Activated T-helper 2 cell treated with anti-CD3 and anti-CD28 coated beads, Interferon-gamma antibody, Interleukin-2, Interleukin-4, amounts not matched to agents 10 μg/mL and 5 μg/mL and 100 μg/mL, durations not matched to agents 14 hours and 24 hours and 36 hours (primary cell): ENCODE measurements at places on chromosomes 16 and 17. TPM values are rescaled to one million over a fixed set of nuclear protein-coding genes. Genes with fewer than 3 reads are reported as not detected.

KCTD5 gene
- total RNA-seq: 65.5 and 68.5 TPM in 2 replicates

CNTROB gene
- 60.0 and 60.3 TPM in 2 replicates for total RNA-seq

IGFBP4 gene
- 54.6 and 59.3 TPM in 2 replicates for total RNA-seq

HBM gene
- total RNA-seq: not detected in 2 replicates

ZC3H7A gene
- 63.4 and 71.1 TPM in 2 replicates for total RNA-seq

TMEM88 gene
- total RNA-seq: 4.1 and 6.1 TPM in 2 replicates

DNA sequence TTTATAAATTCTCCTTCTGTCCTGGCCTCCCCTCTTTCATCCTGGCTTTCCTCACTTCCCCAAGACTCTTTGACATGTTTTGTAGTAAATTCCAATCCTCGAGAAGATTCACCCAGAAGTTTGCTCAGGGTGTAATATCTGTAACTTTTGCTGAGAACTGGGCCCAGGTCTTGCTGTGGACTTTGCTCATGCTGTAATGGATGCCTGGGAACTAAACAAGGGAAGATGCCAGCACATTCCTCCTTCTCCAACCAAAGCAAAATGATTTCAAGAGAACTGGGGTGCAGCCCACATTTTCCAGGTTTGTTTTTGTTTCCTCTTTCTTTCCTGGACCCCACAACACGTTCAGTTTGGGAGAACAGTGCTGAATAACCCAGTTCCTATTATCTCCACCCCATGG lies 6.6 kb upstream of the SALL1 start:
- H3K4me1 ChIP-seq: no peaks in the 10 kb centered on the region
- peaks cover 49% of the 10 kb centered on the region for H3K27me3 ChIP-seq
- no peak overlapping the region for H3K27ac ChIP-seq
- DNase-seq: no peak

- no peak overlapping the region for H3K4me3 ChIP-seq
- no peaks in the 10 kb centered on the region for H3K27me3 ChIP-seq
- H3K27ac ChIP-seq: no peak overlapping the region
- no peaks in the 10 kb centered on the region for H3K36me3 ChIP-seq
- H3K4me1 ChIP-seq: peaks cover 1% of the 10 kb centered on the region
These were observed 217.2 kb downstream of the SNX29 start for GRCh38 chr16:12193692-12194091.

GRCh38 chr17:3962217-3962964 lies 1.8 kb downstream of the ATP2A3 start:
- no peak for DNase-seq
- peaks cover 15% of the 10 kb centered on the region for H3K36me3 ChIP-seq
- no peaks in the 10 kb centered on the region for H3K27me3 ChIP-seq
- H3K4me1 ChIP-seq: peaks cover 44% of the 10 kb centered on the region
- peak overlapping the region; percentile 86 for H3K4me3 ChIP-seq
- peak overlapping the region; percentile 68 for H3K27ac ChIP-seq

- peaks cover 29% of the 10 kb centered on the region for H3K27me3 ChIP-seq
- DNase-seq: no peak
- H3K4me1 ChIP-seq: peaks cover 6% of the 10 kb centered on the region
- H3K27ac ChIP-seq: no peak overlapping the region
- H3K36me3 ChIP-seq: peaks cover 5% of the 10 kb centered on the region
These were observed 2.1 kb upstream of the NAGS start for GRCh38 chr17:44002141-44002848.

DNA sequence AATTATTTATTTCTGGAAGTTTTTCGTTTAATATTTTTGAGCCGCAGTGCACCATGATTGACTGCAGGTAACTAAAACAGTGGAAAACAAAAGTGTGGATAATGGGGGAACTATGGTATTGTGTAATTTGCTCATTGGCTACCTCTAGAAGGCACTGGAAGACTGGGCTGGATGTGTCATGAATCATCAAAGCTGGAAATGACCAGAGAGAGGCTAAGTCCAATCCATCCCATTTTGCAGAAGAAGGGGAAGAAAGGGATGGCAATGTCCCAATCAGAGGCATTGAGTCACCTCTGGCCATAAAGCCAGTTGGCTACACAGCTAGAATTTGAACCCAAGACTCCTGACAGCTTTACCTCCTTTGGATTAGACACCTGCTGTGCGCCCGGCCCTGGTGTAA lies 29.3 kb downstream of the GLP2R start:
- no peak overlapping the region for H3K4me3 ChIP-seq
- no peak for DNase-seq
- H3K27ac ChIP-seq: no peak overlapping the region
- no peaks in the 10 kb centered on the region for H3K36me3 ChIP-seq
- H3K4me1 ChIP-seq: no peaks in the 10 kb centered on the region

DNA sequence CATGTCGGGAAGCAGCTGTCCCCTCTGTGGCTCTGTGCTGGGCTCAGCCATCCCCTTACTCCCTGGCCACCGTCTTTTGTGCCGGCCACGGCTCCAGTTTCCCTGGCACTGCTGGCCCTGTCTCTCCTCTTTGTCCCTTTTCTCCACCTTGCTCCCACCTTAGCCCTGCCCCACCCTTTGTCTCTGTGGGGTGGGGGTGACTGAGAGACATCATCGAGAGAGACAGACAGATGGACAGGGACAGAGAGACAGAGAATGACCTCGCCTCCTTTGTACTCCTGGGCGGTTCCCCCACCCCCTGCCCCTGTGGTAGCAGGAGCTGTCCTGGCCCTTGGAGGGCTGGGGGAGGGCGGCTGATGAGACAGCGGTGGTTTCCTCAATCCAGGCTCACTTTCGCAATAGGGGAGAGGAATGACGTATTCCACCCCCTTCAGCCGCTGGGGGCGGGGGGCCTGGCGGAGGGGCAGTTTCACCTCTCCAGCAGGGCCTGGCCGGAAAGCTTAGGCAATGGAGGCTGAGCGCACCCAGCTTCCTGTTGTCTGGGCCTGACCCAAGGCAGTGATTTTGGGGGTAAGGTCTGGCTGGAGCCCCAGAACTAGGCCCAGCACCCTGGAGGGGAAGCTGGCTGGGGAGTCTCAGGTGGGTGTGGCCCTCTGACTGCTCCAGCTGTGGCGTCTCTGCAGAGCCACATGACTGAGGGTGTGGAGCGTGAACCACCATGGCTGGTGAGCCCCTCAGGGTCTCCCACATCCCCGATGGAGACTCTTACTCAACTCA lies 7.3 kb downstream of the FMNL1 start:
- peak overlapping the region; percentile 97 for H3K27ac ChIP-seq
- H3K27me3 ChIP-seq: no peaks in the 10 kb centered on the region
- H3K4me1 ChIP-seq: peaks cover 80% of the 10 kb centered on the region
- H3K4me3 ChIP-seq: peak overlapping the region; percentile 98
- peaks cover 70% of the 10 kb centered on the region for H3K36me3 ChIP-seq

DNA sequence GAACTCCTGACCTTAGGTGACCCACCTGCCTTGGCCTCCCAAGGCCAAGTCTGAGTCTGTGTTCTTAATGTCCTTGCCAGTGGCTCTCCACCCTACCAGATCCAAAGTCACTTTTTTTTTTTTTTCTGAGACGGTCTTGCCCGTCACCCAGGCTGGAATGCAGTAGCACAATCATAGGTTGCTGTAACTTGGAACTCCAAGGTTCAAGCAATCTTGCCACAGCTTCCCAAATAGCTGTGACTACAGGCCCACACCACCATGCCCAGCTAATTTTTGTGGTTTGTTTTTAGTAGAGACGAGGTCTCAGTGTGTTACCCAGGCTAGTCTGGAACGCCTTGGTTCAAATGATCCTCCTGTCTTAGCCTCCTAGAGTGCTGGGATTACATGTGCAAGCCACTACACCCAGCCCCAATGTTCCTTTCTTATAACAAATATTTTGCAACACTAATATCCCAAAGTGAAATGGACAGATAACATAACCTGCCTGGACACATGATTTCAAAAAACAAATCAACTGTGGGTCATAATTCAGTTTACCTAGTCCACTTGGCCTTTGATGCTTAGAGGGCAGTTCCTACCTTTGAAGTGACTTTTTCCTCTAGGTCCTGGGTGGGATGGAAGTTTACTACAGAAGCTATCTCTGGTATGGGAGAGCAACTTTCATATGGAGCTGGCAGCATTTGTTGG lies 4.0 kb upstream of the RAPGEFL1 start:
- no peak for DNase-seq
- H3K36me3 ChIP-seq: peaks cover 69% of the 10 kb centered on the region
- no peak overlapping the region for H3K4me3 ChIP-seq
- H3K27ac ChIP-seq: no peak overlapping the region

DNA sequence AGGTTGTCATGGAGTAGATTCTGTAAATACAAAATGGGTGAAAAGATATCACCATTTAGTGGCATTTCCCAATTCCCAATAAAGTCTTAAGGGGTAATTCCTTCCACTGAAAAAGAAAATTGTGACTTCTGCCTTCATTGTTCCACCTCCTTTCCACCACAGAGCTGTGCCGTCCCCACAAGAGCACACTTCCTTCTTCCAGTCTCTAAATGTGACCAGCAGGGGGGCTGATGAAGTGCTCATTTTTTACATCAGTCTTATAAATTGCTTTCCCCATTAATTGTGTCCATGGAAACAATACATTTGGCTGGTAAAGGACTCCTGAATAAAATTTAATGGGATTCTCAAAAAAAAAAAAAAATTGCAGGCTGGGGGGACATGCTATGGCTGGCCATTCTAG lies 260.8 kb upstream of the PSMD7 start:
- H3K36me3 ChIP-seq: no peaks in the 10 kb centered on the region
- DNase-seq: no peak
- H3K4me3 ChIP-seq: no peak overlapping the region

- peaks cover 2% of the 10 kb centered on the region for H3K4me1 ChIP-seq
- peaks cover 78% of the 10 kb centered on the region for H3K36me3 ChIP-seq
- no peak overlapping the region for H3K4me3 ChIP-seq
- DNase-seq: no peak
- no peak overlapping the region for H3K27ac ChIP-seq
These were observed 122.7 kb downstream of the ABCC6 start for GRCh38 chr16:16100631-16101030.

DNA sequence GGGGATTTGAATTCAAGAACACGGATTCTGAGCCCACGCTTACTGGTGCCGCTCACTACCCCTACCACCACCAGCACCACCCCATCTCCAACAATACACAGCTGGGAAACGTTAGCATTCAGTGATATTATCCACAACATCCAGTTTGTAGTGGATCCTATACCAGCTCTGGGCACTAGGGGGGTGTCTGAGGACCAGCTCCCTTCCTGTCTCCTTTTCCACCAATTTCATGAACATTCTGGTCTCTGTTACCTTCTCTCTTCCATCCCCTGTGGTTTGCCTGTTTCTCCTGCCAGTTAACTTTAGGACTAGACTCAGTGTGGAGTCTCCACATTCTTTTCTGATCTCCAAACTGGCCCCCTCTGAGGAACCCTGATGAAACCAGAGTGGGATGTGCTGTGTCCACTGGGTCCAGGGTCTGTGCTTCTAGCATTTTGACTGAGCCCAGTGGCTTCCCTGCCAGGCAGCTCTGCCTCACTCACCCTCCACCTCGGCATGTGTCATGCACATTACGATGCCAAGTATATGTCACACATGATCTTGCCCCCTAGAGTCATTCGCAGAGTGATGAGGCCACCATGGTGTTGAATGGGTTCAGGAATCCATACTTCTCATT lies 187.0 kb upstream of the CDH13 start:
- no peaks in the 10 kb centered on the region for H3K4me1 ChIP-seq
- no peak for DNase-seq
- H3K36me3 ChIP-seq: no peaks in the 10 kb centered on the region

- H3K27ac ChIP-seq: no peak overlapping the region
- H3K4me3 ChIP-seq: no peak overlapping the region
- H3K36me3 ChIP-seq: peaks cover 8% of the 10 kb centered on the region
- H3K27me3 ChIP-seq: no peaks in the 10 kb centered on the region
- no peak for DNase-seq
- H3K4me1 ChIP-seq: peaks cover 3% of the 10 kb centered on the region
These were observed 70.2 kb downstream of the CCDC182 start for GRCh38 chr17:57674894-57675293.

DNA sequence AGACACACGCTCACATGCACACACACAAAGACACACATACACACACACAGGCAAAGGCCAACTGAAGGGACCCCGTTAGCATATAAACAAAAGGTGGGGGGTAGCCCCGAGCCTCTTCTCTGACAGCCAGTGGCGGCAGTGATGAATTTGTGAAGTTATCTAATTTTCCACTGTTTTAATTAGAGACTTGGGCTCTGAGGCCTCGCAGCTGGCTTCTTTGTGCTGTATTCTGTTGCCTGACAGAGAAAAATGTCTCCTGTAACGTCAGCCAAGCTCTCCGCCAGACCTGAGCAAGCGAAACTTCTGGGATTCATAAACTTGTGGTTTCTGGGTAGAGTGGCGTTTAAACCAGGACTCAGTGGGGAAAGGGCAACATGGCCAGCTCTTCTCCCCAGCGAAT lies 113.9 kb upstream of the FOXF1 start:
- DNase-seq: no peak
- H3K4me1 ChIP-seq: no peaks in the 10 kb centered on the region
- H3K27ac ChIP-seq: no peak overlapping the region
- no peaks in the 10 kb centered on the region for H3K36me3 ChIP-seq

DNA sequence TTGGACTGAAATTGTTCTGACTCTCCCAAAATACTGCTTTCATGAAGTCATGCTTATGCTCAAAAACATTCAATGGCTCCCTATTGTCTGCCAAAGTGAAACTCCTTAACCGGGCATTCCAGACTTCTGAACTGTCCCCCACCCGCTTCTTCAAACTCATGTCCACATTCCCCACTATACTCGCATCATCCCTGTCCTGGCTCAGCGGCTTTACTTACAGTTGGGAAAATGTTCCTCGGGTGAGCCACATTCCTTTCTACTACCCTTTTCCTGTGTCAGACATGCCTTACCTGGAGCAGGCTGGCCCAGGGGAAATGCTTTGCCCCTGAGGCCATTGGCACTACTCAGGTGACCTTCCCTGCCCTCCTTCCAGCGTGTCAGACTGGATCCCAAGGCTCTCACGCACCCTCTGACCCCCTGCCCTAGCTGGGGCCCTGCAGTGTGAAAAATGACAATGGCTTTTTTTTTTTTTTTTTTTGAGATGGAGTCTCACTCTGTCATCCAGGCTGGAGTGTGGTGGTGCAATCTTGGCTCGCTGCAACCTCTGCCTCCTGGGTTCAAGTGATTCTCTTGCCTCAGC lies 5.3 kb downstream of the CYGB start:
- H3K27ac ChIP-seq: no peak overlapping the region
- no peak overlapping the region for H3K4me3 ChIP-seq
- DNase-seq: no peak
- H3K27me3 ChIP-seq: peaks cover 29% of the 10 kb centered on the region
- H3K4me1 ChIP-seq: no peaks in the 10 kb centered on the region
- no peaks in the 10 kb centered on the region for H3K36me3 ChIP-seq

- peaks cover 24% of the 10 kb centered on the region for H3K36me3 ChIP-seq
- DNase-seq: peak; percentile 77
- no peak overlapping the region for H3K27ac ChIP-seq
- H3K4me1 ChIP-seq: peaks cover 50% of the 10 kb centered on the region
- peaks cover 1% of the 10 kb centered on the region for H3K27me3 ChIP-seq
- peak overlapping the region; percentile 70 for H3K4me3 ChIP-seq
These were observed 4.2 kb downstream of the TRADD start for GRCh38 chr16:67155295-67156142.

GRCh38 chr17:18172531-18173278 lies 10.9 kb upstream of the ALKBH5 start:
- H3K27ac ChIP-seq: no peak overlapping the region
- H3K4me3 ChIP-seq: no peak overlapping the region
- H3K4me1 ChIP-seq: peaks cover 2% of the 10 kb centered on the region
